ENCODE measurements at places on chromosomes 1 and 21. TPM values are rescaled to one million over a fixed set of nuclear protein-coding genes. Genes with fewer than 3 reads are reported as not detected.

GRCh38 chr1:13830616-13831280, 130.8 kb downstream of the PRDM2 start:
- no peak for DNase-seq

DNA sequence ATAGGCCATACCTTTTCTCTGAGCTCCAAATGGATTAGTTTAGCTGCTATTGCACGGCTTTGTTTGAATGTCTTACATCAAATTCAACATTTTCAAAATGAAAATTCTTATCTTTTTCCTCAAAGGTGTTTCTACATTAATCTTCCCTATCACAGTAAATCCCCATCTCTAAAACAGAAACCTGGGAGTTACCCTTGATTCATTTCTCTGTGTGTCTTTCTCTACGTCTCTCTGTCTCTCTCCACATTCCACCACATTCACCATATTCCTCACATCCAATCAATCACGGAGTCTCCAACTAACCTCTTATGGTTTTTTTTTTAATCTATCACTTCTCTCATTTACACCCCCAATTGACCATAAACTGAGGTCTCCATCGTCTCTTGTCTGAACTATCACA, 24.1 kb downstream of the PTGER3 start:
- DNase-seq, result no peak

GRCh38 chr1:215599418-215600074, 32.4 kb downstream of the KCTD3 start:
- peak; percentile 22 for DNase-seq

DNA sequence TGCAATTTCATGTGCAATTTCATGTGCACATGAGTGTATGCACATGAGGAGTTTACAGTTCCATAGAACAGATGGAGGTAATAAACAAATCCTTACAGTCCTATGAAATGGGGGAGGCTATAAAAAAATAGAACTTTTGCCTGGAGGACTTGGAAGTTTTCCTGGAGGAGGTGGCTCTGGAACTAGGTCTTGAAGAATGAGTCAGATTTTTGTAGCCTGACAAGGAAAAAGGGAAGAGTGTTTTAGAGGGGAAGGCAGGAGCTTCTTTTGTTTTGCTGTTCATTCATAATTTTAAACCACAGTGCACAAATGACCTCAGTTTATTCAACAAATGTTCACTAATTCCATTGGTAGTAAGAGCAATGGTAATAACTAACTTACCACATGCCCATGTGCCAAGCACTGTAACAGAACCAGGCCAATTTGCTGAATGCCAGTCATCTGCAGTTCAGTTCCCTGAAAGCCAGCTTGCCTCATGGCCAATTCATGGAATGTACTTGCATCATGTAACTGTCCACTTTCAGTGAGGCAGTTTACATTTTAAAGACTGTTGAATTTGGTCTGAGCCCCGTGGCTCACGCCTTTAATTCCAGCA, 2.7 kb downstream of the DIO1 start:
- peak; percentile 93 for DNase-seq

DNA sequence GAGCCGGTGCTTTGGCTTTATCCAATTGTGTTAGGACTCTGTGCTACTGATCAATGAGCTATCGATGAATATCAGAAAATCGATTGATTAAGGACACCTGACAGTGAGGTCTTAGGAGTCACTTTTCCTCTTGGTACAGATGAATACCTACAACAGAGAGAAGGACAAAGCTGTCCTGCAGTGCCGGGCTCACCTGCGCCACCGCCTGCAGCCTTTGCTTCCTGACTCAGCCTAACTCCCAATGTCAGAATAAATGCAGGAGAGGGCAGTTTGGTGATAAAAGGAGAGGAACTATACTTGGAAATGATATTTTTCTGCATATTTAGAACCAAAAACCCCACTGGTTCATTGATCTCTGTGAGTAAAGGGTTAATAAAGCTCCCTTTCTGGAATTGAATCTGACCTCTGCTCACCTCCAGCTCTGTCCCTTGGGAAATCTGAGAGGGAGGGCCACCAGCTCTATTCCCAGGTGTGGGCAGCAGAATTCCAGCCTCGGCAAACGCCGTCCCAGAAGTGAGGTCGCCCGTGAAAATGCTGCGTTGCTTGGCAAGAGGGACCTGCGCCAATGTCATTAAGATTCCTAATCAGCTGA, 39.3 kb downstream of the POFUT2 start:
- DNase-seq, result no peak

GRCh38 chr1:200022239-200022804, 5.2 kb upstream of the NR5A2 start:
- no peak for DNase-seq

GRCh38 chr1:5481889-5482288, 510.3 kb downstream of the NPHP4 start:
- no peak for DNase-seq

GRCh38 chr1:40384413-40384762, 10.9 kb downstream of the SMAP2 start:
- peak; percentile 8 for DNase-seq

DNA sequence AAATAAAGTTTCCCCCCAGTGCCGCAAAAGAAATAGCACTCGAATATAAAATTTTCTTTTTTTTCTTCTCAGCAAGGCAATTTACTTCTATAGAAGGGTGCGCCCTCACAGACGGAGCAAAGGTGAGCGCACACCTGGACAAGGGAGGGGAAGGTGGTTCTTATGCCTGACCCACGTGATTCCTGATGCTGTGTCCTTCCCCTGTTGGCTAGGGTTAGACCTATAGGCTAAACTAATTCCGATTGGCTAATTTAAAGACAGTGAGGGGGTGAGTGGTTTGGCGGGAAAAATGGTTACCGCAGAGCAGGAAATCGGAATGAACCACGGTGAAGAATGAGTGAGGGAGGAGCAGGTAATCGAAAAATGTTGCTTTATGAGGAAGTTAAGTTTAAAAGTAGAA, 607 bp upstream of the FAAH start:
- DNase-seq, result no peak

DNA sequence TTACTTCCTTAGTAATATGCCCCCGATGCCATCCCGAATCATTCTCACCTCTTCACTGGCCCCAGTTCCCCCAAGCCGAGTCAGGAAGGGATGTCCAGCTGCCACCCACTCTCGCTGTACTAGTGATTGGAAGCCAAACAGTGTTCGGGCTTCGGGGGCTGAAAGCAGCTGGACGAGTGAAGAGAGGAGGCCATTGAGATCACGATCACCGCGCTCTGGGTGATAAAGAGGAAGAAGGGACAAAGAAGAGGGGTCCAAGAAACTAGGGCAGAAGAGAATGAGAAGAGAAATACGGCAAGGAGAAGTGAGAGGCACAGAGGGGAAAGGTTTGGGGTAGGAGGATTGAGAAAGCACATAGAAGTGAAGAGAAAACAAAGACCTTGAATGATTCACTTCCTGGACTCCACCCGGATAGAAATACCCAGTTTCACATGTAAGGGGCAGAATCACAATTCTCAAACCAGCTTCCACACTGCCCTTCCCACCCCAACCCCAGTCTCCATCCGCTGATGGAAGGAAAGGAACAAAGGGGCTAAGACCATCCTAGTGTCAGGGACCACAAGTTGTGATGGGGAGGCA, 3.7 kb upstream of the SF3B4 start:
- DNase-seq, result peak; percentile 33

DNA sequence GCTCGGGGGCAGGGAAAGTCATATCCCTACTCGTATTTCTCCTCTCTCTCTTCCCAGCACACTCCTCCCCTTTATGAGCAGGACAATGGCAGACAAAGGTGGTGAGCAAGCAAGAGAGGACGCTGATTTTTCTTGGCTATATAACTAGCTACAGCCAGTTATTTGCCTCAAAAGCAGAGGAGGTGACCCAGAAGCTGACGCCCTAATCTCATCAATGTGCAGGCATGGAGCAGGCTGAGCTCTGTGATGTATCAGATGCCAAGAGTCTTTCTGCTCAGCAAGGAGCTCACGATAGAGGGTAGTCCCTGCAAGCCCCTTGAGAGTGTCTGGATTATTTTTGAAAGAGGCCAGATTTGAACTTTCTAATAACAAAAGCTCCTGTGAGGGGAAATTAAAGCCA, 75.5 kb downstream of the ASTN1 start:
- no peak for DNase-seq

GRCh38 chr1:155169541-155169940, 3.6 kb downstream of the KRTCAP2 start:
- DNase-seq, result no peak

- DNase-seq, result peak; percentile 59
These were observed 165.3 kb upstream of the DPYD start for GRCh38 chr1:98086156-98086555.

- DNase-seq, result no peak
These were observed 77.3 kb downstream of the EDEM3 start for GRCh38 chr1:184677344-184677743.

- no peak for DNase-seq
These were observed 40.0 kb downstream of the ABCG1 start for GRCh38 chr21:42258885-42259407.

DNA sequence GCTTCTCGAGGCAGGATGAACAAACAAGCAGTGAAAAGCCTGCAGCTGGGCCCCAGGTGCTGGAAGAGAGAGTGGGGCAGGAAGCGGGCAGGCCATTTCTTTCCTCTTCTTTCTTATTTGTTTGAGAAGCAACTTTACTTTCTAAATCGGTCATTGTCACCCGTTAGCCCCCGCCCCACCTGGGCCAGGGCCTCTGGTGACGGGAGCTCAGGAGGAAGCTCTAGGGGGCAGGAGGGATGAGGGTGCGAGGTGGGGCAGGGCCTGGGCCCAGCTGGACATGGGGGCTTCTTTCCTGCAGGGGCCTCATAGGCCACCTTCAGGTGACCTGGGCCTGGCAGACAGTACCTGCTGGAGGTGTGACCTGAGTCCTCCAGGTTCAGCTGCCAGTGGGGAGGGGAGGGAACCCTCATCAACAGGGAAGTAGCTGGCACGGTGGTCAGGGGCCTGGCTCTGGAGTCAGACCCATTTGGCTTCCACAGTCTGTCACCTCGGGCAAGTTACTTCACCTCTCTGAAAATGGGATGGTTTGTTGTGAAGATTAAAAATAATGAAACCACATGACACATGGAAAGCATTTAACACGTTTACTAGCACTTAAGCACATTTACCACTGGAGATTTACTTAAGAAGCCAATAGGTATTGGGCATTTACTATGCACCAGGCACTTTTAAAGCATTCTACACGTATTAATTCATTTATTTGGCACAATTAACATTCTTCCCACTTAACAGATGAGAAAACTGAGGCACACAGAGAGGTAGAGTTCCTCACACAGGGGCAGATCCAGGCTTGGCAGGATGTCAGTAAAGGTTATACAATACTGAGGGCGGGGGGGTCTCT, 54.1 kb upstream of the ID3 start:
- no peak for DNase-seq

- DNase-seq, result no peak
These were observed 9.1 kb upstream of the SPRR4 start for GRCh38 chr1:152961226-152961891.

DNA sequence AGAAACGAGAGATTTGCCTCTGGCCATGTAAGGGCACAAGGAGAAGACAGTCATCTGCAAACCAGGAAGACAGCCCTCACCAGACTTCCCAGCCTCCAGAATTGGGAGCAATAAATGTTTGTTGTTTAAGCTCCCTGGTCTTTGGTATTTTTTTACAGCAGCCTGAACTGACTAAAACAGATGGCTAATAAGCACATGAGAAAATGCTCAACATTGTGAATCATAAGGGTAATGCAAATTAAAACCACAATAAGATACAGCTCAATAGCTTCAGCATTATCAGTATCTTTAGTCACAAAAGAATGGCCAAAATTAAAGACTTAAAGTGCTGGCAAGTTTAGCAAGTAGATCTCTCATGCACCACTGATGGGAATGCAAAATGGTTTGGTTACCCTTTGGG, 11.7 kb downstream of the UBE2G2 start:
- DNase-seq, result peak; percentile 59

GRCh38 chr1:43140583-43140982, 31.5 kb downstream of the EBNA1BP2 start:
- DNase-seq, result no peak

- DNase-seq, result peak; percentile 63
These were observed 10.4 kb downstream of the C1orf226 start for GRCh38 chr1:162391790-162392563.

GRCh38 chr1:178037510-178038253, 56.2 kb upstream of the RASAL2 start:
- peak; percentile 75 for DNase-seq

GRCh38 chr1:18018366-18018765, 89.2 kb upstream of the IGSF21 start:
- DNase-seq, result no peak

- DNase-seq, result no peak
These were observed 290.5 kb downstream of the OMA1 start for GRCh38 chr1:58256041-58256440.

- DNase-seq, result no peak
These were observed 49.5 kb downstream of the FASLG start for GRCh38 chr1:172708452-172708851.

GRCh38 chr1:114034567-114035303, 55.5 kb downstream of the OLFML3 start:
- DNase-seq, result no peak

- no peak for DNase-seq
These were observed 528.9 kb downstream of the KIF26B start for GRCh38 chr1:245683676-245684075.

DNA sequence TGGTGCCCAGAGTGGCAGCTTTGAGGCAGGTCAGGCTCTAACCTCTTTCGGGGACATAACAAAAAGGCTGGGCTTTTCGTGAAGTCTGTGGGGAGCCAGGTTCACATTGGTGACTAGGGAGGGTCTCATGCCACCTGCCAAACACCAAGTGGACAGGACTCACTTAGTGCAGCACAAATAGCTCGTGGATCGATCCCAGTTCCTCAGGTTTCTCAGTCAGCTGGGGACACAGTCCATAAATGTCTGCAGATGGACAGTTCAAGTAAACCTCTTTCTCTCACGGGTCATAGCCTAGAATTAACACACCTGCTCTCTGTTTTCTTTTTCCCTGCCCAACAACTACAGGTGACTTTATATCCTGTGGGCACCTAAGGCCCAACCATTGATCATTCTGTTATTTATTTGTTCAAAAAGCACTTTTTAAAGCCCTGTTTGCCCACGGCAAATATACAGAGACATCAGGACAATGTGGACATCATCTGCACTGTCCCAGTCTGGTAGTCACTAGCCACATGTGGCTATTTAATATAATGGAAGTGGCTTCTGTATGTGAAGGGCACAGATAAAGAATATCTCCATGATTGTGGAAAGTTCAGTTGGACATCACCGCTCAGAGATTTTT, 53.5 kb downstream of the CAPN2 start:
- DNase-seq, result no peak

Gene CHI3L2
- total RNA-seq, result 10.5 TPM

Gene HTR1D
- not detected for total RNA-seq

Gene ST6GALNAC3
- 3.1 TPM for total RNA-seq

Gene C1orf116
- total RNA-seq, result not detected

Gene HTR6
- 0.09 TPM for total RNA-seq

Gene PFDN2
- total RNA-seq, result 39.9 TPM

Gene GPR157
- 2.2 TPM for total RNA-seq

Gene FAM3B
- total RNA-seq, result not detected

Gene SLFNL1
- 0.09 TPM for total RNA-seq

Gene CFHR1
- total RNA-seq, result 1.1 TPM

Gene CELA2A
- total RNA-seq, result not detected

Gene NUDT4B
- total RNA-seq, result 72.0 TPM

Gene ADGRB2
- total RNA-seq, result 11.3 TPM

All from fibroblast of the aortic adventitia (primary cell).